Activated CD4-positive, alpha-beta T cell treated with anti-CD3 and anti-CD28 coated beads, Interleukin-2, amount 10 ng/mL, durations not matched to agents 24 days and 14 days (primary cell): ENCODE measurements at places on chromosomes 3 and 15. TPM values are rescaled to one million over a fixed set of nuclear protein-coding genes. Genes with fewer than 3 reads are reported as not detected.

GRCh38 chr3:59601486-59601885, 551.7 kb upstream of the CFAP20DC start:
- no peak overlapping the region for H3K4me3 ChIP-seq
- no peaks in the 10 kb centered on the region for H3K4me1 ChIP-seq
- DNase-seq: no peak
- peaks cover 3% of the 10 kb centered on the region for H3K27me3 ChIP-seq

DNA sequence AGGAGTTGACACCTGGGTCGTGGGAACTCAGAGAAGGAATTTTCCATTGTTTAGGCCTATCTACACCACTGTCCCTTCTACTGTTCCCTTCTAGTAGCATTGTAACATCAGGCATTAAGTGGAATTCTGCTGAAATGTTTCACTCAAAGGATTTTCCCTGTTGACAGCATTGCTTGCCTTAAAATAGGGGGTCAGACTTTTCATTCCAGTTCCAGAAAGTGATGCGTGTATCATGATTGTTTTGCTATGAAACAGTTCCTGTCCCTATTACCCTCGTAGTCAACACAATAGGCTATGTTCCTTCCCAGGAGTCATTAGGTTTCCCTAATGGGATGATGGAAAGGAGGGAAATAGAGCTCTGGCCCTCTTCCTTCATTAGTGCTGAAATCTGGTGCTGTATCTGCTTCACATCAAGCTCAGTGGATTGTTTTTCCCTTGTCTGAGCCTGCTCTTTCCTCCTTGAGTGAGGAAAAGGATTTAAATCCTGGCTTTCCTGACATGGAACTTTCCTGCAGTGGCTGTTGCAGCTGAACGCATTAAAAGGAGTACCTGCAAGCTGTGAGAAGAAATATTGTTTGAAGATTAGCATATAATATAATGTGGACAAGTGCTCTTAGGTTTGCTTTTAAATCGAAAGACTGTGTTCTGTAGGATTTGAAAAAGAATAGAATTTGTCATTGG, 195.9 kb downstream of the KLHL25 start:
- H3K4me3 ChIP-seq: no peak overlapping the region
- no peak overlapping the region for H3K27ac ChIP-seq
- DNase-seq: no peak
- H3K36me3 ChIP-seq: peaks cover 34% of the 10 kb centered on the region
- H3K27me3 ChIP-seq: no peaks in the 10 kb centered on the region

GRCh38 chr3:8768364-8769087, 887 bp downstream of the OXTR start:
- DNase-seq: no peak
- peaks cover 39% of the 10 kb centered on the region for H3K27me3 ChIP-seq
- peaks cover 10% of the 10 kb centered on the region for H3K4me1 ChIP-seq

GRCh38 chr15:57596978-57597377, 5.3 kb downstream of the MYZAP start:
- no peak overlapping the region for H3K4me3 ChIP-seq
- H3K36me3 ChIP-seq: no peaks in the 10 kb centered on the region
- no peak for DNase-seq
- no peaks in the 10 kb centered on the region for H3K4me1 ChIP-seq
- H3K27ac ChIP-seq: no peak overlapping the region
- peaks cover 29% of the 10 kb centered on the region for H3K27me3 ChIP-seq

- H3K27me3 ChIP-seq: peaks cover 2% of the 10 kb centered on the region
- H3K27ac ChIP-seq: no peak overlapping the region
- H3K4me3 ChIP-seq: no peak overlapping the region
- peaks cover 2% of the 10 kb centered on the region for H3K36me3 ChIP-seq
- DNase-seq: no peak
These were observed 87.8 kb upstream of the RNU6-1 start for GRCh38 chr15:67927501-67928168.

DNA sequence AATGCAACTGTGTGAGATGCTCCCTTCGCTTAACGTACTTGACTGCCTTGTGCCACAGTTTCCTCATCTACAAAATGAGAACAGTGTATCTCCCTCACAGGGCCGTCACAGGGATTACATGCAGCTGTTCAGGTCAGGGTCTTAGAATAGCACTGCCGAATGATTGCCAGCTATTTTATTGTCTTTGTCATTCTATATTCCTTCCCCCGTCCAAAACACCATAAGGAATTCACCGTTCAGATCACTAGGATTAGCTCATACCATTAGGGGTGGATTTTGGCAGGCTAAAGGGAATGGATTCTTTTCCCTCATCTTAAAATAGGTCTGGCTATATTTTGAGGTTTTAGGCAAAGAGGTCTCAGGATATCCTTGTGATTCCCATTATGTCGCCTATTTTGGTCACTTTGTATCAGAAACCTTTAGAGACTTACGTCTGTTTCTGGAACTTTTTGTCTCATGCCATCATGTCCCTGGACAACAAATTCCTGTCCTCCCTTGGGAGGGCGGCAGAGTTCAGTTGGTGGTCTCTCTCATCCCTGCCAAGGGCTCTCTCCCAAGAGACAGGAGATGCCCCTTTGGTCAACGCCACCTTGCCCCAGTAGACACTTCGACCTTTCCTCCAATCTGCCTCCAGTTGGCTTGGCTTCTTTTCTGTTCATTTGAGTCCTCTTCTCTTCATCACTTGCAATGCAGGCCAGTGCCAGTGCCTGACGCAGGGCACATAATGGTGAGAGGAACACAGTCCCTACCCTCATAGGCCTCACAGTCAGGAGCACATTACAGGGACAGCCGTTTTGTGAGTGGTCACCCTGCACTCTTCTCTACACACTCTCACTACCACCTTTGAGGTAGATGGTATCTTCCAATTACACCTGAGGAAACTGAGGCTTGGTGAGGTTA, 171.6 kb upstream of the BHLHE40 start:
- no peak overlapping the region for H3K4me3 ChIP-seq
- H3K36me3 ChIP-seq: peaks cover 78% of the 10 kb centered on the region
- peaks cover 60% of the 10 kb centered on the region for H3K4me1 ChIP-seq
- DNase-seq: no peak
- no peak overlapping the region for H3K27ac ChIP-seq

GRCh38 chr3:64188810-64189560, 36.3 kb downstream of the PRICKLE2 start:
- no peaks in the 10 kb centered on the region for H3K27me3 ChIP-seq
- H3K4me3 ChIP-seq: no peak overlapping the region
- DNase-seq: no peak
- H3K36me3 ChIP-seq: no peaks in the 10 kb centered on the region
- H3K4me1 ChIP-seq: no peaks in the 10 kb centered on the region

DNA sequence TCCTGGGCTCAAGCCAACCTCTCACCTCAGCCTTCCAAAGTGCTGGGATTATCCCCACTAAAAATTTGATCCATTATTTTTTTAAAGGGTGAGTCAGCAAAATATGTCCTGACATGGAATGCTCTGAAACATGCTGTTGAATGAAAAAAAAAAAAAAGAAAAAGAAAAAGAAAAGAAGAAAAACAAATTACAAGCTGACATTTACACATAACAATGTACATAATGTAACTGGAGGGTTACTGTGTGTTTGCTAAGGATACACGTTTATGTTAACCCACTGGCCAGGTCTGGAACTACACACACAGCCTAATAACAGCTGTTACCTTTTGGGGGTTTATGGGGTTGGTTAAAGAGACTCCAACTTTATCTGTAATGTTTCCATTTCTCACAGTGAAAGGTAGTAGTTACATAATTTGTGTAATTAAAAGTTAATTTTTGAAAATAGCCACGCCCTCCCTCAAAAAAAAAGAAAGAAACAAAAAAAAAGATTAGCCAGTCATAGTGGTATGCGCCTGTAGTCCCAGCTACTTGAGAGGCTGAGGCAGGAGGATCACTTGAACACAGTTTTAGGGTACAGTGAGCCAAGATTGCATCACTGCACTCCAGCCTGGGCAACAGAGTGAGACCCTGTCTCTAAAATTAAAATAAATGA, 3.1 kb upstream of the MESP2 start:
- no peaks in the 10 kb centered on the region for H3K4me1 ChIP-seq
- H3K27ac ChIP-seq: no peak overlapping the region

GRCh38 chr3:21481991-21482390, 269.0 kb downstream of the ZNF385D start:
- DNase-seq: no peak
- H3K4me3 ChIP-seq: no peak overlapping the region
- H3K27ac ChIP-seq: no peak overlapping the region
- no peaks in the 10 kb centered on the region for H3K4me1 ChIP-seq

GRCh38 chr15:31267161-31268107, 59.2 kb upstream of the KLF13 start:
- H3K36me3 ChIP-seq: no peaks in the 10 kb centered on the region
- DNase-seq: peak; percentile 58
- H3K27ac ChIP-seq: peak overlapping the region; percentile 64
- H3K4me3 ChIP-seq: peak overlapping the region; percentile 68

GRCh38 chr15:100911086-100911485, 8.1 kb upstream of the LRRK1 start:
- H3K4me3 ChIP-seq: no peak overlapping the region
- H3K36me3 ChIP-seq: no peaks in the 10 kb centered on the region
- no peak overlapping the region for H3K27ac ChIP-seq
- peaks cover 35% of the 10 kb centered on the region for H3K27me3 ChIP-seq
- DNase-seq: no peak
- H3K4me1 ChIP-seq: no peaks in the 10 kb centered on the region

DNA sequence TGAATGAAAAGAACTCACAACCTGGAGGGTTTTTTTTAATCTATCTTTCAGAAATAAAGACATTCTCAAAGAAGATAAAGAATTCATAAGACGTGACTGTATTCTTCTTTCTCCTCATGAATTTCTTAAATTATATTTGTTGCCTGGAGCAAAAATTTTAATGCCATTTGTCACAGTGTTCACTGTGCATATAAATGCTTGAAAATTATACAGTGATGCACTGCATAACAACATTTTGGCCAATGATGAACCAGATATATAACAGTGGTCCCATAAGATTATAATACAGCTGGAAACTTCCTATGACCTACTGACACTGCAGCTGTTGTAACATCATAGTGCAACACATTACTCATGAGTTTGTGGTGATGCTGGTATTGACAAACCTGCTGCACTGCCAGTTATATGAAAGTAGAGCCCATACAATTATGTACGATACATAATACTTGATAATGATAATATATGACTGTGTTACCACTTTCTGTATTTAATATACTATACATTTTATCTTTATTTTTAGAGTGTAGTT, 67.3 kb downstream of the P2RY1 start:
- no peak overlapping the region for H3K27ac ChIP-seq
- H3K27me3 ChIP-seq: no peaks in the 10 kb centered on the region
- no peaks in the 10 kb centered on the region for H3K4me1 ChIP-seq
- H3K36me3 ChIP-seq: no peaks in the 10 kb centered on the region

- H3K4me3 ChIP-seq: no peak overlapping the region
- no peak overlapping the region for H3K27ac ChIP-seq
- DNase-seq: no peak
- H3K27me3 ChIP-seq: no peaks in the 10 kb centered on the region
- peaks cover 40% of the 10 kb centered on the region for H3K36me3 ChIP-seq
These were observed 26.1 kb downstream of the POMGNT2 start for GRCh38 chr3:43079536-43080332.

GRCh38 chr15:44458429-44458828, 31.0 kb downstream of the CTDSPL2 start:
- H3K27ac ChIP-seq: no peak overlapping the region
- no peak for DNase-seq
- H3K4me3 ChIP-seq: no peak overlapping the region
- peaks cover 12% of the 10 kb centered on the region for H3K4me1 ChIP-seq

DNA sequence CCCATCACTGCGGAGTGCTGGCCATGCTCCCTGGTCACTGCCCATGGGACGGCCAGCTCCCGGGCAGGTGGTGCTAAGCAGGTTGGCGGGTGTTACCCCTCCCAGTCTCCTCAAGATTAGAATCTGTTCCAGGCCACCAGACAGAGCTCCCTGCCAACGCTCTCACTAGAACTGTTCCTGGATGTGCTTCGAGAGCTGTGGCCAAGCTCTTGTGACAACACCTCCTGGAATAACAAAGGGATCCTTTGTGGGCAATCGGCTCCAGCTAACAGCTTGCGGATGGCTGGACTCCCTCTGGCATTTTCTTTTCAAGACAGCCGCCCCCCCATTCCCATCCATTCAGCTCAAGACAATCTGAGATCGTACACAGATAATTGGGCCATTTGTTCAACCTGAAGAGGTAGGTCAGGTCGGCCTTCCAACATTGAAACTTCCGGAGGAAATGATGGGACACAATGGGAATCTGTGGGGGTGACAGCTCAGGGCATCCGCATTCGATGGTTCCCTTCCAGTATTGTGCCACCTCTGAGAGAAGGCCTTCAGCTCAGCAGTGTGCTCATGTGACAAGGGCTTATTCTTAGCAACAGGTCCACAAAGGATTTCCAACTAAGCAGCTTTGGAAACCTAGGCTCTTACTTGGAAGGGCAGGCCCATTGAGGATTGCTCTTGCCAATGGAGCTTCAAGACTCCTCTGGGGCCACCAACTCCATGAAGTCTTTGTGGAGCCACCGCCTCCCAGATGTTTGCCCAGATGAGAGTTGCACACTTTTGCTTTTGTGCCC, 11.6 kb upstream of the EPHB3 start:
- no peaks in the 10 kb centered on the region for H3K36me3 ChIP-seq
- no peak overlapping the region for H3K27ac ChIP-seq
- H3K27me3 ChIP-seq: peaks cover 10% of the 10 kb centered on the region
- no peaks in the 10 kb centered on the region for H3K4me1 ChIP-seq
- DNase-seq: no peak
- H3K4me3 ChIP-seq: no peak overlapping the region

GRCh38 chr3:129950318-129951046, 24.0 kb upstream of the TRH start:
- no peak overlapping the region for H3K4me3 ChIP-seq
- no peaks in the 10 kb centered on the region for H3K36me3 ChIP-seq
- no peak overlapping the region for H3K27ac ChIP-seq
- DNase-seq: no peak
- H3K4me1 ChIP-seq: peaks cover 2% of the 10 kb centered on the region

DNA sequence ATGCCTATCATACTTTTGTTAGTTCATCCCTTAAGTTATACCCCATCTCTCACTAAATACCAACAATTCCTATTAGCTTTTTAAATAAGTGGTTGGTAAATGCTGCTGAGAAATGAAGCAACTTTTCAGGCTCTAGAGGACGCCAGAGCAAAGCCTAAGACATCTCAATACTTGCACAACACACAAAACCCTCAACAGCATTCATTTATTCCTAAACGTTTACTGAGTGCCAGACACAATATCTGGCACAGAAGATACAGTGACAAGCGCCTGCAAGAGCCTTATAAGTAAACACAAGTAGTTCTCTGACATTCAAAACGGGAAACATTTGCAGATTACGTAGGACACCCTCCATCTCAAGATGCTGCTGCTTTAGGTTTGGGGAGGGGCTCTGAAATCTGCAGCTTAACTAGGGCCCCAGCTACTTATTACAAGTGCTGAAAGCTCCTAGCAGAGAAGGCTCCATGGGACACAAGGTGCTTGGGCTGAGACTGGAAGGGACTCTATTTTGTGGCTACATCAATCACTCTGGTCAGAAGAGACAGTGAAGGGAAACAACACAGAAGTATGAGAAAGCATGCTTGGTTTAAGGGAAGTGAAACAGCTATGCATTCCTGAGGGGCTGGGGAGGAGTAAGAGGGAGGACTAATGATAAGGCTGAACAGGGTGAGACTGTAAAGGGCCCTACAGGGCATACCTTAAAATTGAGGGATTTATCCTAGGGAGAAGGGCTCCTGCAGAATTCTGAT, 311.3 kb downstream of the PLCL2 start:
- no peak overlapping the region for H3K4me3 ChIP-seq
- H3K36me3 ChIP-seq: peaks cover 10% of the 10 kb centered on the region
- H3K27me3 ChIP-seq: no peaks in the 10 kb centered on the region
- no peak overlapping the region for H3K27ac ChIP-seq
- DNase-seq: peak; percentile 44

Gene PSMD6
- total RNA-seq: 141 and 146 TPM in 2 replicates

Gene CGNL1
- total RNA-seq: not detected in 2 replicates

Gene A4GNT
- not detected in 2 replicates for total RNA-seq
